ENCODE measurements at places on chromosomes 6 and 20. TPM values are rescaled to one million over a fixed set of nuclear protein-coding genes. Genes with fewer than 3 reads are reported as not detected.

Gene HRH3
- not detected for total RNA-seq

Gene MPC1
- total RNA-seq = 16.4 TPM

Gene JPH2
- total RNA-seq = 0.66 TPM

Gene HIVEP1
- 10.3 TPM for total RNA-seq

Gene LY6G6F
- total RNA-seq = not detected

DNA sequence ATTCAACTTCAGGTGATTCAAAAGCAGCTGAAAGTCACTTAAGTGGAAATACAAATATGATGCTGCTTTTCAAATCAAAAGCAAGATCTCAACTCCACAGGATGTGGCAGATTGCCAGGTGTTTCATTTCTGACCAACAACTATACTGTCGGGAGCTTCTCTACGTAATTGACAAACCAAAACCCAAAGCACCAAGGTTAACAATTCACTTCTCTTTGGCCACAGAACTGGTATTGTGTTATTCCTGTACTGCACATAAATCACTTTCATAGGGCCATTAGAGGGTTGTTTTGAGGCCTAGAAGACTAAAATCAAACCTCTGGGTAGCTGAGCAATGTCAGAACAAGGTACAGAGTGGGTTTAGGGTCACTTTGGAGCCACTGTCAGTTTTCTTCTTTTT, 169.7 kb downstream of the HAO1 start:
- no peaks in the 10 kb centered on the region for H3K36me3 ChIP-seq
- no peak overlapping the region for H3K4me3 ChIP-seq
- H3K27ac ChIP-seq = no peak overlapping the region
- DNase-seq = no peak

- H3K27ac ChIP-seq = no peak overlapping the region
- H3K4me1 ChIP-seq = no peaks in the 10 kb centered on the region
- H3K4me3 ChIP-seq = no peak overlapping the region
- no peaks in the 10 kb centered on the region for H3K27me3 ChIP-seq
Observed at GRCh38 chr6:382883-383810, 8.4 kb upstream of the IRF4 start.

GRCh38 chr6:149636124-149636523, 12.4 kb downstream of the KATNA1 start:
- peak; percentile 53 for DNase-seq
- H3K36me3 ChIP-seq = no peaks in the 10 kb centered on the region
- H3K4me3 ChIP-seq = no peak overlapping the region
- no peaks in the 10 kb centered on the region for H3K4me1 ChIP-seq
- no peak overlapping the region for H3K27ac ChIP-seq
- H3K27me3 ChIP-seq = no peaks in the 10 kb centered on the region

DNA sequence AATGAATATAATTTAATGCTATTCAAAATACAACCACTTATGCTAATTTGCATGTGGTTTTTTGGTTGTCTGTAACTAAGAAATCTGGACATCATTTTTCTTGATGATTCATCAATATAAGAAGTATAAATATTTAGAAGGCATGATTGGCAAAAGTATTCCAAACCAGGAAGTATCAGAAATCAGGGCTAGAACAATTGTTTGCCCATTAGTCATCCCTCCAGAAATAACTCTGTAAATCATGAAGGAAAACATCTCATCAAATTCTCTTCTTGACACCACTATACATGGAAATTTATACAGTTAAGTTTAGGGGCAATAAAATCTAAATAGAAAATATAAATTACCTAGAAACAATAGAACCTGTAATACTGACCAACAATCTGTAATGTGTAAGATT, 554.7 kb upstream of the HS3ST5 start:
- H3K4me3 ChIP-seq = no peak overlapping the region
- no peak overlapping the region for H3K27ac ChIP-seq
- DNase-seq = no peak
- no peaks in the 10 kb centered on the region for H3K4me1 ChIP-seq

- no peaks in the 10 kb centered on the region for H3K36me3 ChIP-seq
- no peak overlapping the region for H3K27ac ChIP-seq
Observed at GRCh38 chr20:15561070-15561569, 1012.1 kb downstream of the KIF16B start.

- no peak overlapping the region for H3K4me3 ChIP-seq
- no peak overlapping the region for H3K27ac ChIP-seq
- DNase-seq = no peak
- no peaks in the 10 kb centered on the region for H3K27me3 ChIP-seq
Observed at GRCh38 chr6:109230453-109230852, 135.1 kb downstream of the CEP57L1 start.

GRCh38 chr6:3520281-3521230, 63.7 kb upstream of the SLC22A23 start:
- H3K4me3 ChIP-seq = no peak overlapping the region
- DNase-seq = peak; percentile 42
- no peaks in the 10 kb centered on the region for H3K36me3 ChIP-seq
- no peak overlapping the region for H3K27ac ChIP-seq
- peaks cover 14% of the 10 kb centered on the region for H3K4me1 ChIP-seq

- H3K4me3 ChIP-seq = no peak overlapping the region
- H3K27ac ChIP-seq = no peak overlapping the region
- H3K4me1 ChIP-seq = peaks cover 2% of the 10 kb centered on the region
- H3K36me3 ChIP-seq = no peaks in the 10 kb centered on the region
Observed at GRCh38 chr6:18506382-18507017, 119.3 kb downstream of the RNF144B start.

DNA sequence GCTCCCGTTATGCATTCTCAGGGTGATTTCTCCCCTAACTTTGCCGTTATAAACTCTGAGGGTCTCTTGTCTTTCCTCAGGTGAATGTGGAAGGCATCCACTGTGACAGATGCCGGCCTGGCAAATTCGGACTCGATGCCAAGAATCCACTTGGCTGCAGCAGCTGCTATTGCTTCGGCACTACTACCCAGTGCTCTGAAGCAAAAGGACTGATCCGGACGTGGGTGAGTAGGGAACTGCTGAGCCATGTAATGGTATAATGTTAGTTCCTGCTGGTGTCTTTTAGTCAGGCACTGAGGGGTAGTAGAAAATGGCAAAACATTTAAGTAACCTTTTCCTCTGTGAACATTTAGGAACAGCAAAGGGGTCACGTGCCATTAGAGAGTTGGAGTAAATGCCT, 395.4 kb downstream of the ARHGAP18 start:
- H3K4me1 ChIP-seq = peaks cover 4% of the 10 kb centered on the region
- no peaks in the 10 kb centered on the region for H3K36me3 ChIP-seq
- no peak for DNase-seq
- no peak overlapping the region for H3K4me3 ChIP-seq
- no peak overlapping the region for H3K27ac ChIP-seq

- no peak for DNase-seq
- H3K27ac ChIP-seq = no peak overlapping the region
- H3K4me1 ChIP-seq = peaks cover 5% of the 10 kb centered on the region
- H3K4me3 ChIP-seq = no peak overlapping the region
- H3K27me3 ChIP-seq = no peaks in the 10 kb centered on the region
Observed at GRCh38 chr6:139891471-139891870, 517.0 kb upstream of the CITED2 start.

DNA sequence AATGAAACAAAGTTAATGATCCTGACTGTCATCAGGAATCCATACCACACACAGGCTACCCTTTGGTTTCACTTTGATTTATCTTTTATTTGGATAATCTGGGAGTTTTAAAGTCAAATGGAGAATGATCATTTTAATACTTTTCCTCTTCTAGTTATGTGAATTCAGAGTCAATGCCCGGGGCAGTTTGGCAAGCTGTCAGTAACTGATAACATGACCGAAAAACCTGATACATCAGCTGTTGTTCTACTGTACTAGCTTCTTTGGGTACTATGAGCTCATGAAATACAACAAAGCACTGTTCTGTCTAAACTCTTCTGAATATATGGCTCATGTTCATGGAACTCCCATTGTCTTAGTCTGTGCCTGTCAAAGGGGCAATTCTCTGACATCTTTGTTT, 30.2 kb downstream of the KLHL31 start:
- no peaks in the 10 kb centered on the region for H3K36me3 ChIP-seq
- no peak overlapping the region for H3K4me3 ChIP-seq

DNA sequence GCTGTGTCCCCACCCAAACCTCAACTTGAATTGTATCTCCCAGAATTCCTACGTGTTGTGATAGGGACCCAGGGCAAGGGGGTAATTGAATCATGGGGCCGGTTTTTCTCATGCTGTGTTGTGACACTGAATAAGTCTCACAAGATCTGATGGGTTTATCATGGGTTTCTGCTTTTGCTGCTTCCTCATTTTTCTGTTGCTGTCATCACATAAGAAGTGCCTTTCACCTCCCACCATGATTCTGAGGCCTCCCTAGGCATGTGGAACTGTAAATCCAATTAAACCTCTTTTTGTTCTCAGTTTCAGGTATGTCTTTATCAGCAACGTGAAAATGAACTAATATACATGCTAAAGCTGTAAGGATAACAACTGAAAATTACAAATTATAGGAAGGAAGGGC, 88.3 kb downstream of the CDYL start:
- DNase-seq = no peak
- H3K4me1 ChIP-seq = no peaks in the 10 kb centered on the region
- no peak overlapping the region for H3K4me3 ChIP-seq
- no peaks in the 10 kb centered on the region for H3K27me3 ChIP-seq

DNA sequence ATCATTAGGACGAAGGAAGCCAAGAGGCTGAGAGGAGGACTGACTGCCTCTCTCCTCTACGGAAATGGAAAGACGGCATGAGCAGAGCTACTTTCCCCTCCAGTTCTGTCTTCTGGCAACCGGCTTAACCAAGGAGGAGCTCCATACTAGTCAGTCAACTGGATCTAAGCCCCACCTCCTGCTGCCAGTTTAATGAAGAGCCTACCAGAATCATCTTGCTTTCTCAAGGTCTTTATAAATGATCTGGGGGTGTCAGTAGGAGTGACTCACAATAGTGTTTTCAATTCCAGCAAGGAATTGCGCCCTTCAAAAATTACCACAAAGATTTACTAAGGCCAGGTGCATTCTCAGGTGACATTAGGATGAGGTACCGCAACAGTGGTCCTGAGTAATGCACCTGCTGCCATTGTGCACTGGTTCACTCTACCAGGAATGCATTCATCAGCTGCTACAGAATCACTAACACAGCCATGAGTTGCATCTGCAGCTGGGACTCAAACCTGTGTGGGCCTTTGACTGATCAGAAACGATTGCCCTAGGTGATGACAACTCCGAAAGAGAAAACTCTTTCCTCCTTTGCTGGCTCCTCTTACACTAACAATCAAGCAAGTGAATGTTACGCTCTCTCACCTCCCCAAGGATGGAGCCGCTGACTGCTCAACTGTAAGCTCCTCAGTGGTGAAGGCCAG, 2.8 kb downstream of the UQCC2 start:
- no peak overlapping the region for H3K4me3 ChIP-seq
- H3K27me3 ChIP-seq = no peaks in the 10 kb centered on the region
- H3K4me1 ChIP-seq = peaks cover 5% of the 10 kb centered on the region
- no peak for DNase-seq
